ENCODE measurements at places on chromosomes 4 and X.

DNA sequence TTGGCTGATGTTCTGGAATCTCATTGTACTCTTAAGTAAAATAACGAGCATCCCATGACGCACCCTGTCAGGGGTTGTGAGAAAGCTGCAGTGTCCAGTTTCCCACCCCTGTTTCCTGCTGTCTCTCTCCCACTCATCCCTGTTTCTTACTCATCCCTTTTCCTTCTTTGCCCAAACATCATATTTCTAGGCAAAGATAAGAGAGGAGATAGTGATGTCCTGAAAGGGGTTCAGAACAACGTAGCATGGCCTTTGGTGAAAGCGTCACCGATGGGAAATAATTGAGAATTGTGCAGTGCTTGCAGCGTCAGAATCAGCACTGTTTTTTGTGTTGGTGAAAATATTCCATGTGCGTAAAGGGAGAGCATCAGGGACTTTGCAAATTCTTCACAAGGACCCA is 23.5 kb upstream of the TMEM165 start:
- no peak for DNase-seq

DNA sequence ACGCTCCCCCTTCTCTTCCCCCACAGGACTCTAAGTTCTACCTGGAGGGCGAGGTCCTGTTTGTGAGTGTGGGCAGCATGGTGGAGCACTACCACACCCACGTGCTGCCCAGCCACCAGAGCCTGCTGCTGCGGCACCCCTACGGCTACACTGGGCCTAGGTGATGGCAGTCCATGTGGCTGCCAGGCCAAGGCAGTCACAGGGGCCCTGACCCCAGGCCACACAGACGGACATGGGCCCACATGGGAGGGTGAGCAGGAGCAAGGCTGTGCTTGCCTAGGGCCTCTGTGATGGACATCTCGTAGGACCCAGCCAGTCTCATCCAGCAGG is 10.0 kb upstream of the ADD1 start:
- no peak for DNase-seq

- DNase-seq, result peak; percentile 19
Measured at GRCh38 chrX:49844611-49845010, 15.5 kb downstream of the PAGE4 start.

DNA sequence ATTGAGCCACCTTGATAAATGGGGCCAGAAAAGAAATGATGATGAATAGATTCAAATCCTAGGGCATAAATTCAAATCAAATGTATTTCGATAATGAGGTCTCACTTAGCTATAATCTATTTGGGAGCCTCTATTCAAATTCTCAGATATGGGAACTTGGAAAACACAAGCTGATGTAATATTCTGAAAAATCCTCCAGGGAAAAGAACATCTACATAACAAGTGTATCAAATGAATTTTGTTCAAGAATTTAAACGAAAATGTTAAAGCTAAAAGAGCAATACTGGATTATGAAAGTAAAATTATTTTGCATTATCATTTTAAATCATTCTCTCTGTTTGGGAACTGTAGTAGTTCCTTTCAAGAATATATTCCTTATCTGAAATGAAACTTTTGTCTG is 38.9 kb upstream of the RAP1GDS1 start:
- DNase-seq, result no peak

DNA sequence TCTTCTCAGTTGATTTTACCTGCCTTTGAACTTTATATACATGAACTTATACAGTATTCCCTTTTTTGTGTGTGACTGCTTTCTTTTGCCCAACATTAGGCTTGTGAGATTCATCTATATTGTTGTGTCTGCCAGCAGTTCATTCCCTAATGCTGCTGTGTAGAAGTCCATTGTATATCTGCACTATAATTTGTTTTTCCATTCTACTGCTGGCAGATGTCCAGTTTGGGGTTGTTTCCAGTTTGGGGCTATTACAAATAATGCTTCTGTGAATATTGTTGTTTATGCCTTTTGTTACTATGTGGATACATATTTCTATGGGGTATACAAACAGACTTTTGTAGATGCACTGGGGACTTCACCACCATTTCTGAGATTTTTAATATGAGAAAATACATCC is 268.4 kb downstream of the DCTD start:
- DNase-seq, result no peak

GRCh38 chr4:151833174-151833573 is 72.4 kb upstream of the GATB start:
- no peak for DNase-seq

DNA sequence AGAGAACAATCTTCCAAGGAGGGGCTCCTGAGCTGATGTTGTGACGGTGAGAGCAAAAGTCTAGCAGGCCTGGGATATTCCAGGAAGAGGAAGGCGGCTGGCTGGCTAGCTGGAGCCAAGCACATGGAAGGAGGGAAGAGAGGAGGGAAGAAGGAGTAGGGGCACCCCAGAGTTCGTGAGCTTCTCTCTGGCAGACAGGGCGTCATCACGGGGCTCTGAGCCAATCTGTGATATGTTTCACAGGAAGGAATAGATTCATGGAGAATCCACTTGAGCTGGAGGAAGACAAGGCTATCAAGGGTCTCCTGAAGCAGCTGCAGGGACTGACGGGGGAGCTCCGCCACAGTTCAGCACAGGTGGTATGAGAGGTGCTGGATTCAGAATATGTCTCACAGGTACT is 73.6 kb downstream of the DHRSX start:
- DNase-seq, result no peak

GRCh38 chr4:140673729-140674128 is 82.5 kb downstream of the TBC1D9 start:
- no peak for DNase-seq

GRCh38 chr4:120025516-120025915 is 41.1 kb downstream of the MAD2L1 start:
- DNase-seq, result no peak

GRCh38 chrX:78333521-78333920 is 6.1 kb upstream of the CYSLTR1 start:
- DNase-seq, result no peak

DNA sequence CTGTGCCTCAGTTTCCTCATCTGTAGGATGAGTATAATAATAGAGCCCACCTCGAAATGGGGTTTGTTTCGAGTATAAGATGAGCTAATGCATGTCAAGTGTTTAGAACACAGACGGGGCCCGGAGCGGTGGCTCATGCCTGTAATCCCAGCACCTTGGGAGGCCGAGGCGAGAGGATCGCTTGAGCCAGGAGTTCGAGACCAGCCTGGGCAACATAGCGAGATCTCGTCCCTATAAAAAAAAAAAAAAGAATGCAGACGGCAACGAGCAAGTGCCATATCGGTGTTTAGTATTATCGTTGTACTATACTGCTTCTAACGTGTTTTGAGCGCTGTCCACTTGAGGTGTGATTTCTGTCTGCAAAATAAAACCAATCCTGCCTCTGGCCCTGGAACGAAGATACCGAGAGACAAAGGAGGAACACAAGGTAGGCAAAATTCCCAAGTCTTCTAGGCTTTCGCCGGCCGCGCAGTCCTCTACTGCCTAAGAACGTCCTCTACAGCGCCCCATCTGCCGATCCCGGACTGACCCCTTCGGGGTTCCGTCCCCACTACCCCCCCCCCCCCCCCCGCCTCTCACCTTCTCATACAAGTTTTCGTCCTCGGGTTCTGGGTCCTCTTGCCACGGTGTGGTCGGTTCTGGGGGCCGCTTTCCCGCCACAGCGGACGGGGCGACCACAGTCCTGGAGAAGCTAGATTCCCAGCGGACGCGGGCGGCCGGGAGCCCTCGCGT is 442 bp downstream of the NDUFB11 start:
- peak; percentile 33 for DNase-seq

DNA sequence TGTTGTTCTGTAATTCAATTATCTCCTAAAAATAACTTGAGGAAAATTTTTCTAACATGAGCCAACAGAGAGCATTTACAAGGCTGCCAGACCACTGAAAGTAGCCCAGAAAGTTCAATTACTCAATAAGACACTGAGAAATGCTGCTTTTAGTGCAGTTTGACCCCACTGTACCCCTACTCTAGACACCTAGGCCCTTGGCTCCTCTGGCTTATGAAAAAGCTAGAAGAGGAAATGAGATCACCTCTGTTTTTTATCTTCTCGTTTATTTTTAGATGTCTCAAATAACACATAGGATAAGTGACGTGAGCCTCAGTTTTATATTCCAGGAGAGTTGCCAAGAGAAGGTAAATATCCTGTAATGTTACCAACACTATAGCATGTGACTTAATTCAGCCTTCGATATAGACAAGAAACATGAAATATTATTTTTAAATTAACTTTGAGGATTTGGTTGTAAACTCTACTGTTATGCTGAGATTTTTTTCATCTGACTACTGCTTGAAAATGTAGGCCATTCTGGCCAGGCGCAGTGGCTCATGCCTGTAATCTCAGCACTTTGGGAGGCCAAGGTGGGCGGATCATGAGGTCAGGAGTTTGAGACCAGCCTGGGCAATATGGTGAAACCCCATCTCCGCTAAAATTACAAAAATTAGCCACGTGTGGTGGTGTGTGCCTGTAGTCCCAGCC is 24.4 kb downstream of the TNIP3 start:
- DNase-seq, result no peak

Data from NCI-H1930 (cell line).